ENCODE measurements at places on chromosomes 16 and 17. TPM values are rescaled to one million over a fixed set of nuclear protein-coding genes. Genes with fewer than 3 reads are reported as not detected.

Gene C17orf78
- not detected for polyA plus RNA-seq

Gene CMTM4
- 26.1 TPM for polyA plus RNA-seq

Gene KRTAP3-3
- not detected for polyA plus RNA-seq

Gene C17orf100
- polyA plus RNA-seq = 10.3 TPM

Measured in neural cell (in vitro differentiated cells).